SW 1271 (cell line): ENCODE measurements at places on chromosomes 6 and 20.

- peak; percentile 55 for DNase-seq
Measured at GRCh38 chr20:19205981-19206396, 6.5 kb upstream of the SLC24A3 start.

GRCh38 chr20:13515796-13516558 is 122.8 kb downstream of the TASP1 start:
- DNase-seq: no peak

DNA sequence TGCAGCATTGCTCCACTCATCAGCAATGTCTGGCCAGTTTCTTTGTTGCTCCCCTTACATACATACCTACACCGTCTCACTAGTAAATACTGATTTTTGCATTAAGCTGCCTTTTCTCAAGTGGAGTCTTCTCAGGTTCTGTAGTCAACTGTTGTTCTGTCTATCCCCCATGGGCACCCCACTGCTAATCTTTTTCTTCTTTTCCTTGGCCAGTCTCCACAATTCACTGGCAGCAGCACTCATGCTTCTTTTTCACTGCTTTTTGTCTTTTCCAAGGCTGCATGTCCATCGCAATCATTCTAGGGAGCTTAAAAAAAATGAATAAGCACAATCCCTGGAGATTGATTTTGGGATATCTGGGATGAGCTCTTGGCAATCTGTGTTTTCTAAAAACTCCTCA is 10.3 kb upstream of the ERVFRD-1 start:
- DNase-seq: no peak

DNA sequence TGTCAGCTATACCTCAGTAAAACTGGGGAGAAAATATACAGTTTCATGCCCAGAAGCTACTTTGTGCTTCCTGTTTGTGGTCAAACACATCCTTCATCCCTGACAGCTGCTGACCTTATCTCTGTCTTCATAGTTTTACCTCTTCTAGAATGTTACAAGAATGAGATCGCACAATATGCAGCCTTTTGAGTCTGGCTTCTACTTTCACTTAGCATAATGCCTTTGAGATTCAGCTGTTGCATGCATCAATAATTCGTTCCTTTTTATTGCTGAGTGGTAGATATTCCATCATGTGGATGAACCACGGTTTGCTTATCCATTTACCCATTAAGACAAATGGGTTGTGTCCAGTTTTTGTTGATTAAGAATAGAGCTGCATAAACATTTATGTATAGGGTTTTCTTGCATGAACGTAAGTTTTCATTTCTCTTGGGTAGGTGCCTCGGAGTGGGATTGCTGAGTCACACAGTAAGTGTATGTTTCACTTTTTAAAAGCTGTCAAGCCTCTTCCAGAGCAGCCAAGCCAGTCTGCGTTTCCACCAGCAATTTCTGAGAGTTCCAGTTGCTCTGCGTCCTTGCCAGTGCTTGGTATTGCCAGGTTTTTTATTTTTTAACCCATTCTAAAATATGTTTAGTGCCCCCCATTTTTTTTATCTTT is 86.6 kb upstream of the PAX1 start:
- DNase-seq: no peak

DNA sequence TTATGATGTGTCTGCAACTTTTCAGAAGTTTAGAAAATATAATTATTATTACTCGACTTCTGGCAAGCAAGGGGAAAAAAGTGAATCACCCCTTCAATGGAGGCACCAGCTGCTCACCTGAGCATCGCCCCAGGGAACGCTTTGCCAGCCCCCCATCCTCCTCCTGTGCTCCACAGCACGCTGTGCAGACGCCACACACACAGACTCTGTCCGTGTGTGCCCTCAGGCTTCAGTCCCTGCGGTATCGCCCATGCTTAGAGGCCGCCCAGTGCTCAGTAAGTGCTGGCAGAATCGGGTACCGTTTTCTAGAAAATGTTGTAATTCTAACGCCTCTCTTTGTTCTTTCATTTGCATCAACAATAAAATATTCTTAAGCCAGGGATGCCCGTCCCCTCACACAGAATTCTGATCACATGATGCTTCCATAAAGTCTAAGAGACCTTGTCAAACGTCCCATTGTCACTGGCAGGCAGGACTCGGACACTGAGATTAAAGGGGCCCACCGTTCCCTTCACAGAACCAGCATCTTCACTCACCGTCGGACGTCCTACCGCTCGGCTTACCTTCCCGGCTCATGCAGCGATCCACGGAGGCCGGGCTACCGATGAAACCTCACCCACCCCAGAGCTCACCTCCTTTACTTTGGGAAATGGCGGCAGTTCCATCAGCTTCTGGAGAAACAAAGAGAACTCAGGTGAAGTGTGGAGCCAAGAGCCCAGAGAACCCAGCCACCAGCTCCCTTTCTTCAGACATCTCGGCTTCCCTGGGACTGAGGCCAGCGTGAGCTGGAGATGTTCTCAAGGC is 105.5 kb downstream of the DLL1 start:
- DNase-seq: no peak
